ENCODE measurements at places on chromosomes 4 and X.

DNA sequence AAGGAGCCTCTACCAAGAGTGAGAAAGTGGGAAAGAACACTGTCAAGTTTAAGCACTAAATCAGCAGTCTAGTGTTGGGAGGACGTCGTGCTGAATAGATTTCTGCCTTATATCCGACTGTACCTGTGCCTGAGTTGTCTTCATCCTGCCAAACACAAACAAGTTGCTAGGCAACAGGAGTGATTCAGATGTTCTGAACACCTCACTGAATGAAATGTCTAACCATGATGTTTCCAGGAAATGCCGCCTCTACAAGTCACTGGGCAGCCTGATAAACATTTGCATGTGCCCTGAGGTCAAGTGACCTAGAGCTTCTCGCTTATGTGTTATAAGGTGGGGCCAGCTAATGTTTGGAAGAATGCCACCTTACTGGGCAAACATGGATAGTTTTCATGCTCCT lies 37.9 kb downstream of the SGMS2 start:
- DNase-seq = no peak

DNA sequence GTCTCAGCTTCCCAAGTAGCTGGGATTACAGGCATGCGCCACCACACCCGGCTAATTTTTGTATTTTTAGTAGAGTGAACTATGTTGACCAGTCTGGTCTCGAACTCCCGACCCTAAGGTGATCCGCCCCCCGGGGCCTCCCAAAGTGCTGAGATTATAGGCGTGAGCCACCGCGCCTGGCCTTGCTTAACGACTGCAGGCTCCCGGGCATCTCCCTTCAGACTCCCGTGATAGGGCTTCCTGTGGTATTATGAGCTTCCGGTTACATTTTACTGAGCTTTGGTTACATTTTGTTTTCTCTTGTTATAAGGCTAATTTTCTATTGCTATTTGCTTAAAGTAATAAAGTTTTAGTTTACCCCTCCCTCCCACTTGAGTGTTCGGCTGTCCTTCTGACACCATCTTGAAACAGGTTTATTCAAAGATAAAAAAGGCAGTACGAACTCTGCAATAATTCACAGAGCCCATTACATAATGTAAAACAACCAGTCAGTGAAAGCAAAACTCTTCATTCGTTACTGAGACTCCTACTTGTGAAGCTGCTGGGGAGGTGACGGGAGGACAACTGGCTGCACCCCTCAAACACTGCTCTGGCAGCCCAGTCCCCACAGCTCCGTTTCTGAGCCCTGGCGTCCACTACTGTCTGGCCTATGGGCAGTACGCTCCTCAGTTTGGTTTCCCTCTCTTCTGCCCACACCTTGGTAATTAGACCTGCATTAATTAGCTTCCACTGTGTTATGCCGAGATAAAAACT lies 795.7 kb upstream of the SLIT2 start:
- no peak for DNase-seq

DNA sequence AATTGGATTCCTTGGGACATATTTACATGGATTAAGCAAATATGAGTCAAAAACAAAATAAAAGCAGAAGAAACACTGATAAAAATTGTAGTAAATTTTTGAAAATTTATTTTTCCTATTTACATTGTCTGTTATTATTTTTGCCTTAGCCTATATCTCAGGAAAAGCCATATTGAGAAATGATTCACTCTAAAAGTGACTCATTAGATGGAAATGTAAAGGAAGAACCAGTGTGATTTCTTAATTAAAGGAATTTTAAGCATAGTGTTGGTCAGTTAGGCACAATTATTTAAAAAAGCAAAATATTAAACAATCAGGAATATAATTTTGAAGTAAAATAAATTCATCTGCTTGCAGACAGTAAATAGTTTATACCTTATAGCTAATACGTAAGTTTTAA lies 167.4 kb upstream of the NAP1L5 start:
- no peak for DNase-seq

DNA sequence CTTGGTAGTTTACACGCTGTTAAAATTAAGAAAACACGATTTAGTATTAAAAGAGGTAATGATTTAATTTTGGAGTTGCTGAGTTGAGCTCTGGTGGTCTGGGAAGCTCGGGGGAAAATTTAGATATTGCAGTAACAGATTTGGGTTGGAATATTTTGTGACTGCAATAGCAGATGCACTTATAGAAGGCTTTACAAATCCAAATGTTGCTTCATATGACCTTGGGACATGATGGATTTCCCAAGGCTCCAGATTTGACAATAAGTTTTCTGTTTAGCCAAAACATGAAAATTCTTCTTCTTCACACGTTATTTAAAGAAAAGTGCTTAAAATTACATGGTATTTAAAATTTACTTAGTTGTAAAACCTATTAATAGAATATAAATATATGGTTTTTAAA lies 302.0 kb downstream of the SPRY1 start:
- no peak for DNase-seq

Measured in NCI-H1092 treated with DMSO at 0.1 percent for 48 hours (cell line).